ENCODE measurements at places on chromosomes 6 and 20. TPM values are rescaled to one million over a fixed set of nuclear protein-coding genes. Genes with fewer than 3 reads are reported as not detected.

The ULBP1 gene
- 0.89 TPM for polyA plus RNA-seq

The MYCT1 gene
- not detected for polyA plus RNA-seq

GRCh38 chr6:11093626-11094410 is at the start of gene SMIM13:
Gene SMIM13 (plus strand): TSS chr6:11093834. CDS start chr6:11094314, 480 bp downstream.
- DNase-seq = peak; percentile 97

DNA sequence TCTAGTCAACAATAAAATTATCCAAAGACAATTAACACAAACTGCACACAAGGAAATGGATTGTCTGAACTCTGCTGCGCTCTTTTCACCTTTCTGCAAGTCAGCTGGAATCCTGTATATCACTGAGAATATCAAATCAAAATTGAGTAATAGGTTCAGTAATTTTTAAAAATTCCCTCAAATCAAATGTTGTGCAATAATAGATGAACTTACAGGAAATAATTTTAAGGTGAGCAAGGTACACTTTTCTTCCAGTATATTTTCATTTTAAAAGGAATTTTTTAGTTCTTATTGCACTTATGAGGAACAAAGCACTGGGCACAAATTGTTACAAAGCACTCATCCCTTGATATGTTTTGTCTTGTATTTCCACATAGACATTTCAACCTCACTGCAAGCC is 1.2 kb downstream of the SAYSD1 start:
- no peak for DNase-seq

DNA sequence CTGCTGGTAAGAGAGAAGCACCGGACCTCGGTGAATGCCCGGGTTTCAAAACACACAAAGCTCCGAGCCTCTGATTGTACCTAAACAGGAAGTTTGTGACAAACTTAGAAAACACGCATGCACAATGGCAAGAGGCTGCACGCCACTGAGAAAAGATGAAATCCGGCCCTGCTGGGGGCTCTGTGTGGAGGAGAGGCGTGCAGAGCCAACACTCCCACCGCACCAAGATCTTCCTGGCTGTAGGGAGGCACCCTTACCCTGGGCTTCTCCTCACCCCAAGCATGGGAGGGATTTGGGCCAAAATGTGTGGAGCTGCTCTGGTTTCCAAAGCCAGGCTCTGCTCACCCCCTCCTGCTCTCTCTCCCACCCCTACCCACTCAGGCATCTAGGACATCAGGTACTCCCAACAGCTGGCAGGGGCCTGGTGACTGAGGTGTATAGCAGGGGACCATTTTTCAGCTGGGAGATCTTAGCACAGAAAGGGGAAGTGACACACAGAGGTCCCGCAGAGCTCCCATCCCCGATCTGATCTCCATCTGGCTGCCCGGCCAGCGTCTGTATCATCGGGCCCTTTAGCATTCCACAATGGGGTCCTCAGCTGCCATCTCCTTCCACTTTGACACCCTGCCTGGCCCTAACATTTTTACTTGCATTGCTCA is 84.2 kb downstream of the TRERF1 start:
- DNase-seq = no peak

GRCh38 chr6:127963495-127963894 is 62.6 kb upstream of the THEMIS start:
- no peak for DNase-seq

Data from A549 (cell line).